Spinal cord (tissue), 10 donors: ENCODE measurements at places on chromosomes 5 and 9. TPM values are rescaled to one million over a fixed set of nuclear protein-coding genes. Genes with fewer than 3 reads are reported as not detected.

DNA sequence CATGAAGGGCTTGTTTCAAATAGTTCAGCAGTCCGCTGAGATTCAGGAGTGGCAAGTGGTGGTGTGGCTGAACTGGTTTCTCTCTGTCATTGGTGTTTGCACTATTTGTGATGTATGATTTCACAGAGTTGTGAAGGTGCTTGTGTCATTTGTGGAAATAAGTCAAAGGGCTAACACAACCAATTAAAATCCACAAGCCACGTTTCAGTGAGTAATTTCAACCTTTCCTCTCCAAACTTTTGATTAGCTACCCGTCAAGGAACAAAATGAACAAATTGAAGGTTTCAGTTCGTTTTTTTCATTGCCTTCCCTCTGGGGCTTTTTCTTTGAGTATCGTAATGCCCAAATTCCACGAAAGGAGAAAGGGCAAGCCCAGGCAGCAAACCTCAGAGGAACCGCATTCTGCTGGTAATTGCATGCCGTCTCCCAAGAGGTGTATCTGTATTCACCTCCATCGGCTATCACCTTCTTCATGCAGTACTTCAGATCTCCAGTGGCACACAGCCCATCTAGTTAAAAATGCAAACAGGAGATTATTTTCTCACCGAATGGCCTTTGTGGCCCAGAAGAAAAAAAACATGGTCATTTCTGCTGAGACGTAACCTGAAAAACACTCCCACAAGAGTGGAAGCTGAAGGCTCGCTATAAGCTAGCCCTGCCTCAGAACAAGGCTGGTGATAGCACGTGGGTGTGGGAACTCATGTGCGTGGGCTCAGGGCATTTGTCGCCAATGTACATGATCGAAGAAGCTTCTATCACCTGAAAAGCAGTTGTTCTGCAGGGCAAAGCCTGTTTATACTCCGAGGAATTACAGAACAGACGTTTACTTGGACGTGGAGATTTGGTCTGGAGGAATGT lies 197.1 kb downstream of the NR3C1 start:
- no peak for DNase-seq

- DNase-seq, result no peak
Observed at GRCh38 chr9:109506097-109506712, 8.1 kb upstream of the PTPN3 start.

The CMBL gene
- 67.1 TPM for total RNA-seq

The PANK3 gene
- 66.0 TPM for total RNA-seq

The INSL4 gene
- total RNA-seq, result not detected

The SPINK1 gene
- total RNA-seq, result not detected

The DNAH5 gene
- 2.6 TPM for total RNA-seq

DNA sequence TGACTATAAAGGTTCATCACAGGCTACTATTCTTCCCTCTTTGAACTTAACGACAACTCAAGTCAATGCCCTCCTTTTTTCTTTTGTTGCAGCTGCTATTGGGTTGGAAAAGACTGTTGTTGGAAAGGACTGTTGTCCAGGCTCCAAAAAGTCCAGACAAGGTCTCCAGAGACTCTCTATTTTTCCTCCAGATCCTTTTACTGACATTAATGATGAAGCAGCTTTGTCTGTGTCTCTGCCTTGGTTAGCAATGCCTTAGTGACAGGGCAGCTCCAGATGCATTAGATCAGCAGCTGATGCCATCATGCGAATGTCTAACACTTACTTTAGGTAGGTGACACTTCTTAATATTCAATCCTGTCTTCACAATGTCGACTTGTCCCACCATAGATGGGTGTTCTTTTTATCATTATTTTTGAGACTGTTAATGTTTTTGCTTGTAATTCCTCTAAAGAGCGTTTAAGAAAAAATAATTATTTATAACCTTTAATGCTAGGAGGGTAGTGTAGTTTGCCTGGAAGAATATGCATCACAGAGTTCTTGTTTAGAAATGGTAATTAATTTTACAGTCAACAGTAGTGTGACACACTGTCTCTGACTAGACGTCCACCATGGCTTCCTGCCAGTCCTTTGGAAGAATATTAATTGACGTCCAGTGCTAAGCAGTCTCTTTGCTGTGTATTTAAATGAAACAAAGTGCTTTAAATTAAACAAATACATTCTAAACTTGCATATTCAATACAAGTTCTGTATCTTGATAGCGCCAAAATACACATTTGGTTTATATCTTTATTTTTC lies 492.2 kb downstream of the NR2F1-AS1 start:
- DNase-seq, result no peak

The DHFR gene
- 41.2 TPM for total RNA-seq

The SLC6A19 gene
- 0.10 TPM for total RNA-seq

DNA sequence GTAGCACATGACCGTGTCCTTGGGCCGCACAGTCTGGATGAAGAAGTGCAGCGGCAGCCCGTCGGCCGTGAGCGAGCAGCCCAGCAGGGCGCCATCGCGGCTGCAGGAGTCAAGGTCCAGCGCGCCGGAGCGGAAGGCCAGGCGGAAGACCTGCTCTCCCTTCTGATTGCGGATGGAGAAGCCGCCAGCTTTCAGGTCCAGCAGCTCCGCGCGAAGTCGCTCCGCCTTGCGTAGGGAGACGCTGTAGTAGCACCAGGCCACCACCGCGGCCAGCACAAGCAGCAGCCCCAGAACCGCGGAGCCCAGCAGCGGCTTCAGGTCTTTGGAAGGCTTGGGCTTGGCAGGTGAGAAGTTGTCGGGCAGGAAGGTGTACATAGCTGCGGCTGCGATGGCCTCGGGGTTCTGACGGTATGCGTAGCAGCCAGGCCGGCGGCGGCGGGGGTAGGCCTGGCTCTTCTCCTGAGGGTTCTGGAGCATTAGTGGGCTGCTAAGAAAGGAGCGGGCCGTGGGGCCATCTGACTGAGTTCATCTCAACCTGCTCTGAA lies 4.2 kb downstream of the MYORG start:
- DNase-seq, result no peak

DNA sequence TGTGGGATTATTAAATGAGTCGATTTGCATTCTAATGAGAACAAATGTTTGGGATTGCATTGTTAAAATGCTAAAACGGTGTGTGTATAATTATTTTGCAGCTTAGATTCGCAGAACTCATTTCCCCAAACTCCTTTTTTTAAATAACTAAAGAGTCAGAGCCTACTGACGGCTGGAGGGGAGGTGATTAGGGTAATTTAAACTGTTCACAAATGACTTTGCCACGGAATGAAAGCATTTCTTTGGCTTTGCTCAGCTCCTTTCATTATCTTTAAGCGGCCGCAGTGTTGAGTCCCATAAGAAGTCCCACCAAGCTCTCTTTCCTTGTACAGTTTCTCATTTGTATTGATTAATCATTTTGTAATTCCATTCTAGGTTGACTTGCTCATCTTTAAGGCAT lies 1632.8 kb downstream of the MAT2B start:
- no peak for DNase-seq

The PGM5 gene
- total RNA-seq, result 55.9 TPM

The DMRT3 gene
- total RNA-seq, result 0.72 TPM

DNA sequence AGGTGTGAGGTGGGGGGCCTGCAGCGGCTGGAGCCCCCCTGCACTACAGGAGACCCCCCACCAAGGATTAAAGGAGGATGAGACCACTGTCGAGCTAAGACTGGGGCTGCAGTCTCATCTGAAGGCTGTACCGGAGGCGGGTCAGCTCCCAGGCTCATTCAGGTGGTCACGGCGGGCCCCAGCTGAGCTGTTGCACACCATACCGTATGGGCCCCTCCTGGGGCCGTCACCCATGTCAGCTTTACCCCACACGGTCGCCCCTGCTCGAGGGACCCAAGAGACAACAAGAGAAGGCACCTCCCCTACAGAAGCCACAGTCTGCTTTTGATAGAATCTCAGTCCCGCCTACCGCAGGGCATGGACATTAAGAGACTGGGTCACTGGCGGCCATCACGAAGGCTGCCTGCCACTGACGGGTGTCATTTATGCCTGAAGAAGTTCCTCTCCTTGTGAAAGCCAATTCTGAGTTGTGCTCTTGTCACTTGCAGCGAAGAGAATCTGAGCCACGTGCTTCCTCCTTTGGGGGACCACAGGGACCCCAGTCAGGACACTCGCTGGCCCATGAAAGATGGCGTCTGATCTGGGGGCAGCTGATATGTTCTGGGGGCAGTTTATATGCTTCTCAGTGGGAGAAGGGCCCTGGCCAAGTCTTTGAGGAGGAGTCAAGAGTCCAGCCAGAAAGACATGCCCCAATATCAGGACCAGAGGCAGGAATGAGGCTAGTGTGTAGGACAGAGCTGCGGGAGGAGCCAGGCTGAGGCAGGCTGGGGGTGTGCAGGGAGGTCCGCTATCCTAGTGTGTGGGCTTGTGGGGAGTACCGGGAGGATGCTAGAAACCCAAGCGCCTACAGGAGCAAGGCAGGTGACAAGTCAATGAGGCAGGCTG lies 102.4 kb downstream of the ZNF354C start:
- DNase-seq, result no peak

The RNF183 gene
- total RNA-seq, result not detected

DNA sequence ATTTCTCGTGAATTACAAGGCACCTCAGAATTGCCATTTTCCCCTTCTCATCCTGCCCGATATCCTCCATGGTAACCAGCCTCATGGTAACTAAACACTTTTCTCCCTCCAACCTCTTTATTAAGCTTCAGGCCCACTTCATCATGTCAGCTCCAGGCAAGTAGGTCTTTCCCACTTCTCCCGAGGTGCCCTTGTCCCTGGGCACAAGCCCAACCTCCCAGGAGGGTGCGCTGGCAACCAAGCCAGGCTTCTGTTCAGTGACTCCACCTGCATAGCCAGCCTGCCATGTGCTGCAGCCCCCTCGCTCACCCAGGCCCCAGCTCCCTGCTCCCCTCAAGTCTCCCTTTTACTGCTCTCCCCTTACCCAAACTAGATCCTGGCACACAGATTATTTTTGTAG lies 47.4 kb upstream of the AFAP1L1 start:
- no peak for DNase-seq
